Renal cortical epithelial cell (primary cell): ENCODE measurements at places on chromosomes 11 and 22. TPM values are rescaled to one million over a fixed set of nuclear protein-coding genes. Genes with fewer than 3 reads are reported as not detected.

Gene IL10RA
- 0.52 and 0.60 TPM in 2 replicates for total RNA-seq

GRCh38 chr11:13947379-13947778 is 15.1 kb upstream of the SPON1 start:
- no peak for DNase-seq

- no peak for DNase-seq
Observed at GRCh38 chr11:87254562-87254961, 216.8 kb downstream of the TMEM135 start.

DNA sequence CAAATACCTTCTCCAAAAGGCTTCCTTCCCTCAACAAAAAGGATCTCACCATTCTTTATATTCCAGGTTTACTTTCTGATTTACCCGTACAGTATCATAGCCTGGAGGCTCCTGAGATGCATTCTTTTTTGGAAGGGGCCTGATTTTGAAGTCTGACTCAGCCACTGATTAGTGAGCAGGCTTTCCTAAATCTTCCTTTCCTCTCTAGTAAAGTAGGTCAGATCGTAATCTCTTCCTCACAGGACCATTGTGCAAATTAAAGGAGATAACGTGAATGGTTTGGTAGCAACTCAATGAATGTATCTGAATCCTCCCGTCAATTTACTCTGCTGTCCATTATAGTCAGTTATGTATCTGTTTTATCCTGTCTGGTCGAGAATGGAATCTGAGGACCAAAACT is 227.7 kb upstream of the ANO5 start:
- DNase-seq, result no peak

DNA sequence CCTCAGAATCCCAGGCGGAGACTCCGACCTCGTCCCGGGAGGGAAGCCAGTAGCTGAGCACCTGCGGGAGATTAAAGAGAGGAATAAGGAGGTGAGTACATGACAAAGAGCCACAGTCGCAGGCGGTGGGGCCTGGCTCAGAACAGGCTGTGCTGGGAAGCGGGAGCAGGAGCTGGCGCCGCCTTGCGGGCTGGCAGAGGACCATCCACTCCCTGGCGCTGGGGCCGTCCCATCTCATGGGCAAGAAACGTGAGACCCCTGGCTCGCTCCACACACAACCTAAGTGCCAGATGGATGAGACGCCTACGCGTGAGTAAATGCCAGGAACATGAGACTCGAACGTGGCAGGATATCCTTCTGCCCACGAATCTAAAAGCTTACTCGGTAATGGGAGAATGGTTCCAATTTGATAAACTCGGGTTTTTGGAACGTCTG is 6.3 kb downstream of the CEND1 start:
- peak; percentile 46 for DNase-seq

DNA sequence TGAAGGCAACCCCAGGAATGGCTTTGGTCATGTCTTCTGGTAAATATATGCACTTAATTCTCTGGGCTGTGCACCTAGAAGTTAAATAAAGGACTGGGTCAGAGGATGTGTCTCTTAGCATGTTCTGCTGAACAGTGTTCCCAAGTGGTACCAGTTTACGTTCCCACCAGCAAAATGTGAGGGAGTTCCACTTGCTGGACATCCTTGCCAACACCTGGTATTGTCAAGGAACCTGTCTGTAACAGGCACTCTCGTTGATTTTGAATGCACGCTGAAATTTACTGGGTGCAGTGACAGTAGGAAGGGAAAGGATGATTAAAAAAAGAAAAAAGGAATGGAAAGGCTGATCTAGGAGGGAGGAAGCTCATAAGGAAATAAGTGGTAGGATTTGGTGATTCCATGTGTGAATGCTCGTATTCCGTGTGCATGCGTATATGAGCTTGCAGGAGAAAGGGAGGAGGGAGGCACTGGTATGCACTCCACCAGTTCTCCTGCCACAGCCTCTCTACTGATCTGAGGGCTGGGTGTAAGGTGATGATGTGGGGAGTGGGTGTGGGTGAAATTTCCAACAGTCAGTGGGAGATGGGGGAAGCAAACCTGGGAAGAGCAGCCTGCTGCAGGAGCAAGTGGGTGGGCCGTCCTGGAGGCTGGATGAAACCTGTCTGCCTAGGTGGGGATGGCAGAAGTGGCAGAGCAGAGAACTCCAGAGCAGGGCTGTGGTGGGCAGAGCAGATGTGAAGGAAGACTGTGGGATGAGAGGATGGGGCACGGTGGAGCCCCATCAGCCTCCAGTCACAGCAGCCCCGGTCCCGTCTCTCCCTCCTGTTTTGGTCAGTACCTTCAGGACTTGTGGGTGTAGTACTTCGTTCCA is 15.0 kb downstream of the MED15 start:
- no peak for DNase-seq

GRCh38 chr11:63768237-63769041 is at the start of gene ZFTA:
ZFTA (minus strand) TSS chr11:63768775; CDS start chr11:63768622, 153 bp downstream.
- DNase-seq, result no peak

GRCh38 chr22:50045211-50046018 is 12.7 kb downstream of the TTLL8 start:
- no peak for DNase-seq

DNA sequence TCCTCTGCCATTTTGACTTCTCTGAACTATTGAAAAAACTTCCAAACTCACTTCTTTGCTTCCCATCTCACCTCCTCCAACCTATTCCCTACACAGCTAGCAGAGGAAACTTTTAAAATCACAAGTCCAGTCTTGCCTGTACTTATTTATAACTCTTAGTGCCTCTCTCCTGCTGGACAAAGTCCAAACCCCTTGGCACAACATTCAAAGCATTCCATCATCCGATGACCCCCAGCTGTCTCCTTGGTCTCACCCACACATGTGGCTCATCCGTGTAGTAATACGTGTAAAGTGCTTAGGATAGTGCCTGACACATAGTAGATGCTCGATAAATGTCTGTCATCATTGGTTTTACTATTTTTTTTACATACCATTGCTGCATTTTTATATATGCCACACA is 101.4 kb downstream of the PARVA start:
- peak; percentile 43 for DNase-seq

GRCh38 chr11:94794287-94795168 is 26.4 kb downstream of the AMOTL1 start:
- DNase-seq, result peak; percentile 87

Gene TMEM121B
- 0.10 TPM in 1 of 2 replicates, not detected in the other for total RNA-seq

- DNase-seq, result no peak
Observed at GRCh38 chr22:17862646-17863181, 88.4 kb upstream of the BID start.

- DNase-seq, result no peak
Observed at GRCh38 chr11:113951537-113951936, 23.4 kb upstream of the HTR3A start.

Gene MFRP
- total RNA-seq, result not detected in 2 replicates

Gene OR51I1
- 0.20 TPM in 1 of 2 replicates, not detected in the other for total RNA-seq

Gene C11orf86
- total RNA-seq, result not detected in 2 replicates

- DNase-seq, result peak; percentile 61
Observed at GRCh38 chr11:113048820-113049768, 87.9 kb downstream of the NCAM1 start.

DNA sequence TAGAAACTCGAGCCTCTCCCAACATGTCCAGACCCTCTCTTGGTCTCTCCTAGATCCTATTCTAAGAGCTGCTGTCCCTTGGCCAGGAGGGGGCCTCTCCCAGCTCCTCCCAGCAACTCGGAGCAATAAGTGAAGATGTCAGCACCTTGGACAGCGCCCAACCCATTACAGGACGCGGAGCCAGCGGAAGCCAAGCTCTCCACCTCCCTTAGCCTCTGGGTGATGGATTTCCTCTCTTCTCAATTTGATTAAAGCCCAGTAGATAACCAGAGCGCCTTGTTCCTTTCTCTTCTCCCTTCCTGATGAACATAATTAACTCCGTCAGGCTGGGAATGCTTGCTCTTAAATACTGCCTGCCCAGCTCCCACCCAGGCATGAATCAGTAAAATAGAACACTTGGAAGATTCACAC is 26.2 kb upstream of the TPBGL start:
- DNase-seq, result peak; percentile 59

DNA sequence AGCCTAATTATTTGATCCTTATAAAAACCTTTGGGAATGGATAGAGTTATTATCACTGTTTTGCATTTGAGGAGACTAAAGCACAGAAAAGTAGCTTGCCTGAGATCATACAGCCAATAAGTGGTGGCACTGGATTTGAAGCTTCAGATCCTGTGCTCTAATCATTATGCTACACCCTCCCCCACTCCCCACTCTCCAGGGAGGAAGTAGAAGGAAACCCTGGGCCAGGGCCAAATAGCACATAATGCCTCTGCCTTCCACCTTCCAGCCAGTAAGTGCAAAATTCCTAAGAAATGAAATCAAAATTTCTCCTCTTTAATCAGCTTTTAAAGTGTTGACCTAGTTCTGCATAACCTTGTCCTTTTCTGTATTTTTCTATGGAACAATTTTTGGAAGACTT is 61.6 kb downstream of the SIK2 start:
- peak; percentile 25 for DNase-seq

DNA sequence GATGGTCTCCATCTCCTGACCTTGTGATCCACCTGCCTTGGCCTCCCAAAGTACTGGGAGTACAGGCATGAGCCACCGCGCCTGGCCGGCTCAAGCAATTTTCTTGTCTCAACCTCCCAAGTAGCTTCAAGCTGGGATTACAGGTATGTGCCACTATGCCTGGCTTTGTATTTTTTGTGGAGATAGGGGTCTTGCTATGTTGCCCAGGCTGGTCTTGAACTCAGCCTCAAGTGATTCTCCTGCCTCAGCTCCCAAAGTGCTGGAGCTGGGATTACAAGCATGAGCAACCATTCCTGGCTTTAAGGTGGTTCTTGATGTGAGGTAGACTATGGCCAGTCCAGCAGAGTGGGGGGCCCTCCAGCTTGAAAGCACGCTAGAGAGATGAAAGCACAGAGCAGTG is 7.6 kb downstream of the POLR2F start:
- DNase-seq, result no peak

DNA sequence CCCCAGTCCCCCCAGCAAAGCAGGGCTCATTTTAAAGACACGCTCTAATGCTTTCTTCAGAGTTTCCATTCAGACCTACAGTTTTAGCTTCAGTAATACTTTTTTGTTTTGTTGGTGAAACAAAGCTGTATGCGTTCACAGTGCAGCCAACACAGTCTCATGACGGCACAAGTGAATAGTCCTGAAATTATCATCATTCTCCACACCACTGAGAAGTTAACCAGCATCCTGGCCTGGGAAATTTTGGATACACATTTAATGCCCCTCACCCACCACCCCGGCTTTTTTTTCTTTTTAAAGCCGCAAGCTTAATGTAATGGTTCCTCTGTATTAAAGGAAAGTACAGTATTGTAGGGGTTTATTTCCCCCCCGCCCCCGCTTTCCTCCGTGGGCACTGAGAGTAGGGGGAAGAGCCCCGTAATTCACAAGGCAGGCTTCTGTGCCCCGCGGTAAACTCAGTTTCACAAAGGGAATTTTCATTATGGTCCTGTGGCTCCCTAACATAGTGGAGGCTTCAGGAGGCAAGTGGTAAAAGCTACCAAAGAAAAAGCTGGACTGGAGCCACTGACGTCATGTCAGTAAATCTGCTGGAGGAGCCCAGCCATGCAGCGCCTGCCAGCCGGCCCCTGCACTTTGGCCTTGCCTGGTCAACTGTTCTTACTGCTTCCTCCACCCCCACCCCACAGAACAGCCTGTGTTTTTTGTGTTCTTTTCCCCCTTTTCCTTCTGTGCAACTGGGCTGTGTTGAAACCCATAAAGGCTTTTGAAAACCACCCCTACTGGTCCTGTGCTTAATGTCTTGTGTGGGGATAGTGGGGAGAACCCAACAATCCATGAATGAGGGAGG is 18.2 kb downstream of the TEAD1 start:
- peak; percentile 95 for DNase-seq

GRCh38 chr11:80417681-80418080 is 976.9 kb upstream of the TENM4 start:
- no peak for DNase-seq

Gene ANO3
- total RNA-seq, result not detected in 2 replicates

- DNase-seq, result no peak
Observed at GRCh38 chr22:17803609-17804270, 29.5 kb upstream of the BID start.

GRCh38 chr22:49303061-49303735 is 524.5 kb downstream of the BRD1 start:
- DNase-seq, result no peak

- DNase-seq, result no peak
Observed at GRCh38 chr11:44528103-44528502, 37.4 kb upstream of the CD82 start.

Gene KRTAP5-8
- not detected in 2 replicates for total RNA-seq
